ENCODE measurements at places on chromosomes 16 and 17. TPM values are rescaled to one million over a fixed set of nuclear protein-coding genes. Genes with fewer than 3 reads are reported as not detected.

DNA sequence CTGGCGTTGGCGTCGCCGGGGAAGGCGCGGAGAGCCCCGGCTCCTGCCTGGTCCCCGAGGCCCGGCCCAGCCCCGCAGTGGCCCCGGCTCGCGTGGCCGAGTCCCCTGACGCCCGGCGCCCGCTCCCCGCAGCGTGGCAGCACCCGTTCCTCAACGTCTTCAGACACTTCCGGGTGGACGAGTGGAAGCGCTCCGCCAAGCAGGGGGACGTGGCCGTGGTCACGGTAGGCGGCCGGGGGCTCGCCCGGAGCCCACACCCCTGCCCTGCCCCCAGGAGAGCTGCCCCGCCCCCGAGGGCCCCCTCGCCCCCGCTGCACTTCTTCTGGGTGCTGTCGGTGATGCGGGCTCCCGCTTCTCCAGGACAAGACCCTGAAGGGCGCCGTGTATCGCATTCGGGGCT lies 466 bp downstream of the WDR90 start:
- no peak overlapping the region for H3K27ac ChIP-seq
- H3K27me3 ChIP-seq, result no peaks in the 10 kb centered on the region
- no peak for DNase-seq

PRR35 gene
- 0.18 TPM for total RNA-seq

DNA sequence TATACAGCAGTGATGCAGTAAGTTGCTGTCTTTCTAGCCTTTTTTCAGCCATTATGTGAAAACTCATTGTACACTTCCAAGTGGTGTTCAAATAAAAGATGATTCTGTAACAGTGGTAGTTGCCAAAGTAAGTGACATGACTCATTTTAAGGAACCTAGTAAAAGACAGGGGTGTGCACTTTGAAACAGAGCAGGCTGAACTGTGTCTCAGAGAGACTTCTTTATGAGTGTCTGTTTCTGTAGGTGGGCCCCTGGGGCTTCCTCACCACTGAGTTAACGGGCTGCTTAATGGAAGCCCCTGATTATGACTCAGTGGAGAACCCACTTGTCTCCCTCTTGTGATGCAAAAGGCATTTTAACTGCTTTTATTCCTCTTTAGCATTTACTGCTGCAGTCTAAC lies 147.3 kb downstream of the PCTP start:
- no peaks in the 10 kb centered on the region for H3K4me1 ChIP-seq
- no peaks in the 10 kb centered on the region for H3K36me3 ChIP-seq
- no peak overlapping the region for H3K4me3 ChIP-seq
- no peak overlapping the region for H3K27ac ChIP-seq
- no peak for DNase-seq

ETV4 gene
- 66.3 TPM for total RNA-seq

RTN4RL1 gene
- total RNA-seq, result 0.07 TPM

COL1A1 gene
- 2.8 TPM for total RNA-seq

GRCh38 chr16:57589374-57589773 lies 39.1 kb upstream of the ADGRG1 start:
- DNase-seq, result peak; percentile 6
- H3K4me1 ChIP-seq, result peaks cover 11% of the 10 kb centered on the region
- H3K4me3 ChIP-seq, result no peak overlapping the region
- peaks cover 8% of the 10 kb centered on the region for H3K27me3 ChIP-seq
- H3K36me3 ChIP-seq, result no peaks in the 10 kb centered on the region
- no peak overlapping the region for H3K27ac ChIP-seq

DNA sequence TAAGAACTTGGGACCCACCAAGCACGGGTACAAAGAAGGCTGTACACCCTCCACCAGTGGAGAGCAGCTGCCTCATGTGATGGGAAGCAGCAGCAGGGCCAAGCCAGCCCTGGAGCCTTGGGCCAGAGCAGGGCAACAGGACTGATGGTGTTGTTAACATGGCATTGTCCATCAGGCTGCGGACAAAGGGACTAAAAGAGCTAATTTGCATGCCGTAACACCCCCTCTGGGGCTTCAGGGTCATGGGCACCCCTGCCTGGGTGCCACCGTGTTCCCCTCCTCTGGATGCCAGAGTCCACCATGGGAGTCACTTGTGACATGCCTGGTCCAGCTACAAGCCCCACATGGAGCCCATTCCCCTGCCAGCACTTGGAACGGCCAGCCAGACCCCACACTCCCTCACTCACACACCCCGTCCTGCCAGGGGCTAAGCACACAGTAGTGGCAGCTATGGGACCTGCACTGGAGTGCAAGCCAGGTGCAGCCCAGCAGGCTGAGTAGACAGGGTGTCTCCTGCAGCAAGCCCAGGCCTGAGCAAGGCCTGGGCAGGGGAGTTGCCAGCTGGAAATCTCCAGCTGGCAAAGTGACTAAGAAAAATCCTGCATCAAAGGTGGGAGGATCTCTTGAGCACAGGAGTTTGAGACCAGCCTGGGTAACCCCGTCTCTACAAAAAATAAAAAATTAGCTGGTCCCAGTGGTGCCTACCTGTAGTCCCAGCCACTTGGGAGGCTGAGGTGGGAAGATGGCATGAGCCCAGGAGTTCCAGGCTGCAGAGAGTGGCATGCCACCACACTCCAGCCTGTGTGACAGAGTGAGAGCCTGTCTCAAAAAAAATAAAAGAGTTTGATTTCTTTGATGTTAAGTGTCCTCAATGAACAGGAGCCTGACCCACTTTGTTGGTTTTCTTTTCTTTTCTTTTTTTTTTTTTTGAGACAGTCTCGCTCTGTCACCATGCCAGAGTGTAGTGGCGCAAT lies 33.7 kb downstream of the NOL11 start:
- DNase-seq, result no peak
- H3K4me3 ChIP-seq, result no peak overlapping the region
- no peaks in the 10 kb centered on the region for H3K4me1 ChIP-seq
- no peaks in the 10 kb centered on the region for H3K27me3 ChIP-seq
